ENCODE measurements at places on chromosomes 2 and 18.

- DNase-seq, result no peak
Observed at GRCh38 chr2:30271301-30271700, 40.0 kb downstream of the LBH start.

DNA sequence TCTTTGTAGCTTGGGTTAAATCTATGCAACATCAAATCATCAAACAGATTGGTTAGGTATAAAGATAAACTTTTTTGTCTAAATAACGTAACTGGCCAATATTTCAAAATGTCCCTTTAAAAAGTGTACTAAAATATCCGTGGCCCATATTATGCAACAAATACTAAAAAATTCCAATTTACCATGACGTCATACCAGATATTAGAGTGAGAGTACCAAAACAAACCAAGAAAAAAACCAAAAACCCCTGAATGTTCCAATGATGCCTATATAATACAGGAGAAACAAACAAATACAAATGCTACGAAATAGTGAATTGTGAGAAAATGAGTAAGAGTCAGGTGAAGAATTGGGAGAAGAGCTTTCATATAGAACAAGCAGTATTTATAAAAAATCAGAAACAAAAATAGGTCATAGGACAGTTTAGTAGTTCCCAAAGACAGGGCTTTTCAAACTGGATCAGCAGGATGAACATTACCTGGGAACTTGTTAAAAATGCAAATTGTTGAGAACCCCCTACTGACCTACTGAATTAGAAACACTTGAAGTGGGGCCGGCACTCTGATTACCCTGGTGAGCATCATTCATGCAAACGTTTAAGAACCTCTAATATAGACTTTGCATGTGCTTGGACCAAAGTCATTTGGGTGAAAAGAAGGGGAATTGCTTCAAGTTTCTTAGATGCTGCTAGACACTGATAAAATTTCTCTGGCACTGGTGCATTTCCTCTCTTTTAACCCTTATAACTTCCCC lies 753.7 kb downstream of the DSC3 start:
- DNase-seq, result no peak

DNA sequence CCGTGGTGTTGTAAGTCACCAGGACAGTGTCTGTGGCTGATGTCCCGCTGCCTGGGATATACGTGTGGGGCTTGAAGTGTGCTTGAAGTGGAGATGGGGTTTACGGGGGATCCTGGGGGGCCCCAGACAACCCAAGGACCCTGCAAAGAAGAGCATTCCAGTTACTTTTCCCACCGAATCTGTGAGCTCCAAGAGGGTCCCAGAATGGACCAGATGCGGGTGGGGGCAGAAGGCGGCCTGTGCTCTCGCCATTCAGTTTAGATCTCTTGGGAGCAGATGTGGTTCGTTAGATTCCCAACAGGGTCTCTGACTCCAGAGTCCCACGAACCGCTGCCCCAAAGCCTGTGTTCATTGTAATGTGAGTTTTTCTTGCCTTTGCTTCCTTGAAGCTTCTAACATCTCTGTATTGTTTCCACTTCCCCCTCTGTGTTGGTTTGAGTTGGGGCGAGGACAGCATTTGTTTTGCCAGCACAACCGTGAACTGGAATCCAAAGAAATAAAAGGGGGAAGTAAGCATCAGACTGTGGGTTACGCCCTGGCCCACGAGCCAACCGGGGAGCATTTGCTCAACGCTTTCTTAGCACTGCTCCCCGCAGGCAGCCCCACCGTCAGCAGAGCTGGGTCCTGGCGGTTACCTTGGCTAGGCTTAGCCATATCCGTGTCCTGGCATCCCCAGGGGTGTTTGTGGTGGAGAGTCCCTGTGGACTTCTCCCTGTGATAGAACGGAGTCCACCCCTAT lies 92.1 kb downstream of the SH3BP4 start:
- peak; percentile 45 for DNase-seq

DNA sequence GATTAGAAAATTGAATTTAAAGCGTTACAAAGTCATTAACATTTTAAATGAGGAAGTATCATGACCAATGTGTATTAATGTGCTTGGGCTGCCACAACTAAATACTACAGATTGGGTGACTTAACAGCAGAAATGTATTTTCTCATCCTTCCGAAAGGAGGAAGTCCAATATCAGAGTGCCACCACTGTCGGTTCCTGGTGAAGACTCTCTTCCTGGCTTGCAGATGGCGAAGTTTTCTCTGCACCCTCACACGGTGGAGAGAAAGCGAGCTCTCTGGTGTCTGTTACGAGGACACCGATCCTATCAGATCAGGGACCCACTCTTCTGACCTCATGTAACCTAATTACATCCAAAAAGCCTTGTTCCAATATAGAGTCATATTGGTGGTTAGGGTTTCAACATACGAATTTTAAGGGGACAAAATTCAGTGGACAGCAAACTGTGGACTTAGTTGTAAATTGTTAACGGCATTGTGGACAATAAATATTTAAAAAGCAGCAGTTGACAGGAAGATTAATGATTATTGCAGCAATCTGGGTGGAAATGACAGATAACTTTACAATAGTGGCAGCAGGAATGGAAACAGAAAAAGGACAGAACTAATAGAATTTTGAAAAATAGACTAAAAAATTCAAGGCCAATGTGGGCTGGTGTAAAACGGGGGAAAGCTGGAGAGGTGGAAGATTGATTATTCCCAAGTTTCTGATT lies 35.1 kb upstream of the CYRIA start:
- no peak for DNase-seq

DNA sequence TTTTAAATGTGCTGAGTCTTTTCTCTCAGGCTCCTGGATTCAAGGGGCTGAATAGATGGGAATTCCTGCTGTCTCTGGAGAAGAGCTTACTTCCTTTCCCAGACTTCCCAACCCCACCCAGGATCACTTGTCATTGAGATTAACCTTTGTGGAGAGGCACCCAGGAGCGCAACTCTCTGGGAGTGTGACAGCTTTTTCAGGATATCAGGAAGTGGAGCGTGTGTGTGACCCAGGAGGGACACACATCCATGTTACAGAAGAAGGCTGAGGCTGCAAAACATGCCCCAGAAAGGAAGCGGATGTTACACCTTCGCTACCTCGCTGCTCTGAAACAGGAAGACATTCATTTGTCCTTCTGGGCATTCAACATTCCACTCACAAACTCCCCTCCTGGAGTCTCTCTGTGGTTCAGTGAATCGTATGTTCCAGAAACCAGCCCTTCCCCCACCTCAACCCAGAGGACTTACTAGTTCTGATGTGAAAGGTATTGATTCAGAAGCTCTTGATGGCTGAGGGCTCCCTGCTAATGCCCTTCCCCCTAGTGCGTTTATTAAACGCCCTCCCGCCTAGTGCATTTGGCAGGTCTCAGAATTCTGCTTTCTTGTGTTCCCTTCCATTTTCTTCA lies 523.9 kb downstream of the TNS1 start:
- no peak for DNase-seq

- peak; percentile 76 for DNase-seq
Observed at GRCh38 chr2:239940861-239941570, 84.1 kb downstream of the NDUFA10 start.

DNA sequence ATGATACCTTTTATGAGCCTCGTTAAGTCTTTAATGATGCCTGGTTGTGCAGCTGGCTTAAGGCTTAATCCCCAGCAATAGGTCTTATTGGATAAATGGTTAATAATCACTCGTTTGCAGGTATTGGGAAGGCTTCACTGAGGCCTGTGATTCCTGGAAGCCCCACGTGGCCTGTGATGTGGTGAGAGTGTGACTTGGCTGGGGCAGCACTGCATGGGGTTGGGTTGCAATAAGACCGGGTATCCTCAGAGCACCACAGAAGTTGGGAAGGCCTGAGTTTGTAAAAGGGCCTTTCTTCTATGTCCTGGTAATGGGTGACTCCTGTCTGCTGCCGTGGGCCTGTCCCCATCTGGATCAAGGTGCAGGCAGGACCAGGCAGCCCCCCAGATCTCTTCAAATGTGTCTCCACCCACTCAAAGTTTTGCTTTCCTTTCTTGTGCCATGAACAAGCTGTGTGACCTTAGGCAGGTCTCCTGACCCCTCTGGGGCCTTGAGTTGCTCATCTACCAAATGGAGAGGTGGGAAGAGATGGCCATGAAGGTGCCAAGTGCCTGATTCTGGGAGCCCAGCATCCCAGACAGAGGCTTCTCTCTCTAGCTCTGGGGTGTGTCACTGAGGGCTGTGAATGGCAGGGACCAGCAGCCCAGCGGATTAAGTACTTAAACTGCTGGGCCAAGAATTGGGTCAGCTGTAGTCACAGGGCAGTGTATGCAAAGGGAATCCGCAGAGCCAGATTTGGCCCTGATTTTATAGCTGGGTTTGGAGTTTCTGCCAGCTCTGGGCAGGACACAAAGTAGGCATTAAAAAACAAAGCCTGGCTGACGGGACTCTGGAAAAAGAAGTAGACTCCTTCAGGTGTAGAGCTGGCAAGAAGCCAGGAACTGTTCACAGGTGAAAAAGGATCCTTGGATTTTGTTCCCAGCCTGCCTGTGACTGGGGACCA lies 24.4 kb downstream of the LBH start:
- DNase-seq, result peak; percentile 66

GRCh38 chr2:40282428-40282827 lies 169.5 kb downstream of the SLC8A1 start:
- DNase-seq, result no peak

DNA sequence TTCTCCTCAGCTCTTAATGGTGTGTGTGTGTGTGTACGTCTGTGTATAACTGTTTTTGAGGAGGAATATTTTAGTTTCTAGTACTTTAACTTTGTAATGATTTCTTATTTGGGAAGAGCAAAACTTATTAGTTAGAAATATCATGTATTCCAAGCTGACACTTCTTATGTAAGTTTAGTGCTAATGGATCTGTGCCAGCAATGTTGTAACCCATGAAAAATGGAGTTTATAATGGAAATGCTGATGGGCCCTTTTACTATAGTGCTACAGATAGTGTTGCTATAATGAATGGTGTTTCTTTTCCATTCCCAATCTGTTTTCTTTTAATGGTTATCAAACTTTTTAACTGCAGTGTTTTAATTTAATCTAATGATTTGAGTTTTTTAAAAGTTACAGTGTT lies 49.8 kb upstream of the OTX1 start:
- DNase-seq, result no peak

DNA sequence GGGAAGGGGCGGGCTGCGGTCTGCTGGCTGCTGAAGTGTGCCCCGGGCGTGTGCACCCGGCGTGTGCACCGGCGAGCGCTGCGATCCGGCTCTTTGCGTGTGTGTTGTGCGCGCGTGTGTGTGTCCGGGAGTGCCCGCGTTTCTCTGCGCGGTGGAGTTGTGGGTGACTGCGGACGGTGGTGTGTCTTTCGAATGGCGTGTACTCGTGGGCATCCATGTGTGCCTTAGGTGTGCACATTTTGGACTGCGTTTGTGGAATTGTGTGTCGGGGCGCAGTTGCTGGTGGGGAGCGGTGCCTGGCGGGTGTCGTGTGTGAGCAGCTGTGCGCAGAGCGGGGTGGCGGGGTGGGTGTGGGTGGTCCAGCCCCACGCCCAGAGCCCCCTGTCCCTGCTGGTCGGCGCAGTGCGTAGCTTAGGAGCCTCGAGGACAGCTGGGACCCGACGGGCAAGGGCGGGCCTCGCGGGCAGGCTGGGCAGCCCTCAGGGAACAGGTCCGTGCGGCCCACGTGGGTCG lies 533 bp downstream of the HPCAL1 start:
- peak; percentile 88 for DNase-seq

DNA sequence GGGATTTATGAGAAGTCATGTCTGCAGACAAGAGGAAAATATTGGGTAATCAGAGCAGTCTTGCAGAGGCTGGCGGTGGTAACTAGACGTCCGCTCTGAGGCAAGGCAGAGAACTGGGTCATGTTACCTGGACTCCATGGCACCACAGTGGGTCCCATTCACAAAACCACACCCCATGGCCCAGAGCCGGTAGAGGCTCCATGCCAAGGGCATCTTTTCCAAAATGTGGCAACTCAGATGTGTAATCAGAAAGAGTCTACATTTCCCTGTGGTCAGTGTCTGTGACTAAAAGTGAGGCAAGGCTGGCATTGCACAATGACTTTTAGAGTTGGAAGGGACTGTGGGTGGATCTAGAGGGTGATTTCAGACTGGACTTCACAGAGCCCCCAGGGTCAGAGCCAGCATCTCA lies 113.1 kb downstream of the MREG start:
- peak; percentile 66 for DNase-seq

- no peak for DNase-seq
Observed at GRCh38 chr2:195392446-195393336, 264.3 kb upstream of the SLC39A10 start.

DNA sequence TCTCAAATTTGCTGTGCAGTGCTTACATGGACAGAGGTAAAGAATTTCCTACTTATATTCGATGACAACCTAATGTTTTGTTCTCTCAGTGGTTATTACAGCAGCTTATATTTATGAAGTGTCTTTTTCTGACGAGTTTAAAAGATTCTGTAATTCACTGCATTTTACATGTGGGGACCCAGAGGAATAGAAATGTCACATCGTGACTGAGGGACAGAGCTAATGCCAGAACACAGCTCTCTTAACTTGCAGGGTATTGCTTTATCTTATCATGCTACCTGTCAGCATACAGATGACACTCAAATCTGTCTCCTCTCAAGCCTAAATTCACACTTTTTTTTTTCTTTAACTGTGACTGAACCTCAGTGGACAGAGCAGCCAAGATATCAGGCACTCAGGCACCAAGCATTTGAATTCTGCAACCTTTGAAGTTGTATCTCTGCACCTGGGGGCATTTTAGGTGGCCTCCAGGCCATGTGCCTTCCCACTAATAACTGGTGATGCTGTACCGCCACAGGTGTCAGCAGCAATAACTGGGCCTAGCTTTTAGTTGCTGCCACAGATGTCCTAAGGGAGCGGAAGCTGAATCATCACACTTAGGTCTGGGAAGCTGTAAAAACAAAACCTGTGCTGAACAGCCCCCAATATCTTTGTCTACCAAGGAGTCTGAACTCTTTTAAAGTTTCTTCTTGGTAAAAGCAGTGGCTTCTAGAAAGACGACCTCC lies 315.8 kb upstream of the NRP2 start:
- DNase-seq, result no peak

GRCh38 chr2:231883468-231883881 lies 42.7 kb downstream of the NPPC start:
- no peak for DNase-seq

DNA sequence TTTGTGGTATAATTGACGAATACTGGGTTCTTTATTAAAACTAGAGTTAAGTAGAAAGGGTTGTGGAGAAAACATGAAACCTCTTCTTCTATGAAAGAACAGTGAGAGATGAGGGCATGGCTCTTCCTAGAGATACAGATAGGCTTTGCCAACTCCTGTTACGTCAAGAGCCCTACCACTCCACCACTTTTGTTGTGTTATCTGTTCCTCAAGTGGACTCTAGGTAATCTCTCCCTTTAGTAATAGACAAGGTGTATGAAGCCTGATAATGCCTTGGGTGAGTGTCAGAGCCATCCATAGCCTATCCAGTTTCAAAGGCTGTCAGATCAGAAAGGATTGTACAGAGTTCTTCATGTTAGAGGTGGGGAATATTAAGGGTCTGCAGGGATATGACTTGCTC lies 176.4 kb downstream of the SETBP1 start:
- DNase-seq, result no peak
